ENCODE measurements at places on chromosomes 3 and 15. TPM values are rescaled to one million over a fixed set of nuclear protein-coding genes. Genes with fewer than 3 reads are reported as not detected.

DNA sequence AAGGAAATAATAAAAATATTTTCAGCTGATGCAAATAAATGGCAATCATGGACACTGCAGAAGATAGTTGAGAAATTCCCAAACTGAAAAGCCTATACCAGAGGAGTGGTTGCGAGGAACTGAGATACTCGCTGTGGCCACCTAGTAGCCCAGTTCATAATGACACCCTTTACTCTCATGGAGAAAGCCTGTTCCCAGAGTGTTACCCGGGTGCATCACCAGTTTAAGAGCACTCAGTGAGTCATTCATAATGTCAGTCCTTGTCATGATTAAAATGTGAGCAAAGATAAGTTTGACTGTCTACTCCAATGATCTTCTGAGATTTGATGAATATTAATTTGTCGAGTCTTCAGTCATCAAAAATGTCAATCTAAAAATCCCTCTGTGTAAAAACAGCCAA, 138.4 kb upstream of the LRRC3B start:
- H3K27me3 ChIP-seq = no peaks in the 10 kb centered on the region
- no peaks in the 10 kb centered on the region for H3K4me1 ChIP-seq
- H3K36me3 ChIP-seq = no peaks in the 10 kb centered on the region
- H3K4me3 ChIP-seq = no peak overlapping the region
- no peak for DNase-seq

- H3K4me3 ChIP-seq = no peak overlapping the region
- H3K27me3 ChIP-seq = no peaks in the 10 kb centered on the region
- peaks cover 48% of the 10 kb centered on the region for H3K36me3 ChIP-seq
- peaks cover 14% of the 10 kb centered on the region for H3K4me1 ChIP-seq
Measured at GRCh38 chr15:66491846-66492245, 5.7 kb downstream of the SNAPC5 start.

- no peak for DNase-seq
- peaks cover 6% of the 10 kb centered on the region for H3K4me1 ChIP-seq
- H3K27ac ChIP-seq = no peak overlapping the region
- H3K4me3 ChIP-seq = peak overlapping the region; percentile 63
Measured at GRCh38 chr3:134795746-134796280, 753 bp downstream of the EPHB1 start.

DNA sequence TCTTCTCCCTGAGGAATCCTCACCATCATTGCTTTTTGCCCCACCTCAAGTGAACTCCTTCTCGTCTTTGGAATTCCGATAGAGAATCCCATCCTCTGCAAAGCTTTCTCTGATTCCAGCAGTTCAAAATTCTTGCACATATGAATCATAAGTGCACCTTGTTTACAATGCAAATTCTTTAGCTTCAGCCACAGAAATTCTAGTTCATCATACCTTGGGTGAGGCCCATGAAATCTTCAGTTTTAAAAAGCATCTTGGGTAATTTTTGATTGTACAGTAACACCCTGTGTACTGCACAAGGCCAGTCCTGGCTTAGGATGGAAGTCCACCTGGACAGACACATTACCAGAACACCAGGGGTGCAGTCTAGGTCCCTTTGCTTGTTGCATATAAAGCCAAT, 30.8 kb downstream of the MDFIC2 start:
- H3K36me3 ChIP-seq = no peaks in the 10 kb centered on the region
- no peak overlapping the region for H3K27ac ChIP-seq
- H3K4me3 ChIP-seq = no peak overlapping the region
- H3K4me1 ChIP-seq = no peaks in the 10 kb centered on the region
- no peak for DNase-seq

GRCh38 chr15:63764124-63764803, 69.5 kb downstream of the HERC1 start:
- H3K36me3 ChIP-seq = peaks cover 4% of the 10 kb centered on the region
- no peak overlapping the region for H3K27ac ChIP-seq
- H3K4me1 ChIP-seq = peaks cover 8% of the 10 kb centered on the region
- no peak overlapping the region for H3K4me3 ChIP-seq
- DNase-seq = no peak

- no peak overlapping the region for H3K4me3 ChIP-seq
- H3K4me1 ChIP-seq = peaks cover 26% of the 10 kb centered on the region
- peak; percentile 52 for DNase-seq
- H3K27me3 ChIP-seq = no peaks in the 10 kb centered on the region
- H3K36me3 ChIP-seq = no peaks in the 10 kb centered on the region
- H3K27ac ChIP-seq = no peak overlapping the region
Measured at GRCh38 chr15:80010131-80010673, 39.2 kb upstream of the BCL2A1 start.

- no peak overlapping the region for H3K4me3 ChIP-seq
- H3K4me1 ChIP-seq = no peaks in the 10 kb centered on the region
- no peak overlapping the region for H3K27ac ChIP-seq
- H3K27me3 ChIP-seq = no peaks in the 10 kb centered on the region
- H3K36me3 ChIP-seq = no peaks in the 10 kb centered on the region
Measured at GRCh38 chr3:64185436-64185835, 39.8 kb downstream of the PRICKLE2 start.

GRCh38 chr3:98812851-98813374, 49.8 kb downstream of the ST3GAL6 start:
- H3K27me3 ChIP-seq = no peaks in the 10 kb centered on the region
- DNase-seq = peak; percentile 61
- H3K36me3 ChIP-seq = no peaks in the 10 kb centered on the region
- no peak overlapping the region for H3K4me3 ChIP-seq
- no peaks in the 10 kb centered on the region for H3K4me1 ChIP-seq

DNA sequence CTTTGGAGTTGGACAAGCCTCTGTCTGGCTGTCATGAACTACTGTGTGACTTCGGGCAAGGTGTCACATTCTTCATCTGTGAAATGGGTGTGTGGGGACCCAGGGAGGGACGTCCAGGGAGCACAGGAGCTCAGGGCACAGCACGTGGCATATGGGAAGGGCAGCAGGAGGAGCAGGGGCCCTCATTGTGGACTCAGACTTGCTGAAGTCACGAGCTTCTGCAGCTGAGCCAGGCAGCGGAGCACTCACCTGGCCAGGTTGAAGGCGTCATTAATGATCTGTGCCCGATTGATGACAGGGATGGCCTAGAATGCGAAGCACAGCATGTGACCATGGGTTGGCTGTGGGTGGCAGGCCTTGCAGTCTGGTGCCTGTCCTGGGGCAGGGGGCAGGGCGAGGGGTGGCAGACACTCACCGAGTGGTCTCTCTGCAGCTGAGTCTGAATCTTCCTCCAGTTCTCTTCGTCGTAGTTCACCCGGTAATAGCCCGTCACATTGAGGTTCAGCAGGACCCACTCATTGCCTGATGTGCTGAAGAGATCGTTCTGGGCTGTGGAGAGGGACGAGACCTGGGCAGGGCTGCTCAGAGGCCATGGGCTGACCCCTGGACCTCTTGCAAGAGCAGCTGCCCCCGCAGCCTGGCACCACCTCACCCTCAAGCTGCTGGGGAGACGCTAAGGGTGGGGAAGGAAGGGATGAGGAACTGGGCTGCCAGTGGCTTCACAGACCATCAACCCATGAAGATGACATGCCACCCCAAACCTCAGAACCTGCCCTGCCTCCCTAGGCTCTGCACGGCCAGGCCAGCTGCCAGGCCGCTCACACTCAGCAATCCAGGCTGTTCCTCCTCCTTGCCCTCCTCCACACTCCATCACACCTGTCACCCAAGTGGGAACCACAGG, 15.4 kb downstream of the ANPEP start:
- DNase-seq = no peak
- H3K27me3 ChIP-seq = no peaks in the 10 kb centered on the region
- H3K27ac ChIP-seq = no peak overlapping the region
- no peak overlapping the region for H3K4me3 ChIP-seq
- H3K36me3 ChIP-seq = no peaks in the 10 kb centered on the region

- no peak for DNase-seq
- no peaks in the 10 kb centered on the region for H3K36me3 ChIP-seq
- no peak overlapping the region for H3K27ac ChIP-seq
- H3K27me3 ChIP-seq = no peaks in the 10 kb centered on the region
- H3K4me1 ChIP-seq = no peaks in the 10 kb centered on the region
- H3K4me3 ChIP-seq = no peak overlapping the region
Measured at GRCh38 chr15:98755781-98756180, 107.4 kb downstream of the IGF1R start.

GRCh38 chr3:12158387-12159226, at the start of gene TIMP4:
Gene TIMP4 (minus strand): TSS chr3:12158912. CDS start chr3:12158840, 72 bp downstream.
- H3K4me1 ChIP-seq = no peaks in the 10 kb centered on the region
- H3K27ac ChIP-seq = no peak within 1 kb of the TSS
- no peaks in the 10 kb centered on the region for H3K27me3 ChIP-seq
- H3K36me3 ChIP-seq = no peaks in the 10 kb centered on the region

GRCh38 chr3:124976383-124976782, 41.8 kb upstream of the MUC13 start:
- no peak overlapping the region for H3K27ac ChIP-seq
- no peaks in the 10 kb centered on the region for H3K27me3 ChIP-seq
- peaks cover 62% of the 10 kb centered on the region for H3K36me3 ChIP-seq
- H3K4me3 ChIP-seq = no peak overlapping the region
- no peak for DNase-seq

DNA sequence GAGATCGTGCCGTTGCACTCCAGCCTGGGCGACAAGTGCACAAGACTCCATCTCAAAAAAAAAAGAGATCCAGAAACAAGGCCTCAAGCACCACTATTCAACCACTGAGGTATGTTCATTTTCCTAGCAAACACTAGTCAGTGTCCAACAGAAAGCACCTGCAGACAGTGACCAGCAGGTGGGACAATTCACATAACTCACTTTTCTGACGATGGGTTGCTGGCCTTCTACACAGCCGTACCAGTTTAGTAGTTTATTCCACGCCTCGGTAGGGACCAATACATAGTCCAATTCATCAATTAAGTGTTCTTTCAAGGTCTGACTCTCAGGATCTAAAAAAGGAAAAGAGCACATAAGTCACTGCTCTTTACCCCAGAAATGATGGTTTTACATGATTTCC, 12.4 kb downstream of the USP4 start:
- no peak overlapping the region for H3K4me3 ChIP-seq
- no peaks in the 10 kb centered on the region for H3K27me3 ChIP-seq
- H3K27ac ChIP-seq = no peak overlapping the region
- H3K4me1 ChIP-seq = no peaks in the 10 kb centered on the region

- H3K27ac ChIP-seq = no peak overlapping the region
- no peaks in the 10 kb centered on the region for H3K27me3 ChIP-seq
- DNase-seq = no peak
- H3K36me3 ChIP-seq = no peaks in the 10 kb centered on the region
- no peak overlapping the region for H3K4me3 ChIP-seq
Measured at GRCh38 chr3:173863551-173863950, 466.0 kb downstream of the NLGN1 start.

- no peaks in the 10 kb centered on the region for H3K27me3 ChIP-seq
- H3K4me3 ChIP-seq = no peak overlapping the region
- no peak overlapping the region for H3K27ac ChIP-seq
- H3K4me1 ChIP-seq = no peaks in the 10 kb centered on the region
- H3K36me3 ChIP-seq = no peaks in the 10 kb centered on the region
Measured at GRCh38 chr3:73550032-73550431, 74.7 kb downstream of the PDZRN3 start.

Gene CPLX3
- total RNA-seq = 5.2 TPM

Gene PSTPIP1
- total RNA-seq = 40.4 TPM

Gene ISY1
- total RNA-seq = 29.9 TPM

Gene FBXO40
- not detected for total RNA-seq

Gene FAM107A
- not detected for total RNA-seq

Gene ACVR2B
- 2.4 TPM for total RNA-seq
